ENCODE measurements at places on chromosomes 7 and 10.

- no peak for DNase-seq
Measured at GRCh38 chr10:18563003-18563726, 88.2 kb downstream of the NSUN6 start.

GRCh38 chr7:119578116-119578515, 694.9 kb upstream of the KCND2 start:
- no peak for DNase-seq

GRCh38 chr10:76868098-76868977, 769.3 kb downstream of the KCNMA1 start:
- no peak for DNase-seq

DNA sequence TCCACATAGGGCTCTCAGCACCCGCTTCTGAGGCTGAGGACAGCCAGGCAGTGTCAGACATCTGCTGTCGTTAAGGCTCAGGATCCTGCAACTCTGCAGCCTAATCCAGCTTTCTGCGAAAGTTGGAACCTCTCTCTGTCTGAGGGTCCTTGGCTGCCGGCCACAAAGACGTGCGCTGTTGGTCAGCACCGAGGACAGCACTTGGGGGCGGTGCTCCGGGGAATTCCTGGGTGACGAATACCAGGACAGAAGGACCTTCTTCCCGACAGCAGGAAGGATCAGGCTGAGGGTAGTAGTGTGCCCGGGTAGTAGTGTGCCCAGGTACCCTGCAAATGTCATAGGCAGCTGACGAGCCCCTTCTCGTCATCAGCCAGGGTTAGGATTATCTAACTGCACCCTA, 16.0 kb upstream of the RASGEF1A start:
- no peak for DNase-seq

DNA sequence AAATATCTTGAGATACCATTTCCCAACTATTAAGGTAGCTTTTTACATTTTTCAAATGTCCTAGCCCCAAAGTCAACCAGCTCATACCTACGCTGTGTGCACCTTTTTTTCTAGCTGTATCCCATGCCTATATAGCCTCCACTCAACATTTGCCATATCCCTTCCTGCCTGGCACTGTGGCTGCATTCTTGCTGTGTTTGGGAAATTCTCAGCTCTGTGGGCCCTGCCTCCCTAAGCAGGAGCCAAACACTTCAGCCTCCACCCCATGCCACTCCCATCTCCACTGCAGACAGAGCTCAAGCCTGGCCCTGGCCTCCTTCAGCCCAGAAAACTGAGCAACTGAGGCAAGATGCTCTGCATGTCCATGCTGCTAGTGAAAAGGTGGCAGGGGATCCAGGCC, 141.3 kb downstream of the RAB11FIP2 start:
- no peak for DNase-seq

DNA sequence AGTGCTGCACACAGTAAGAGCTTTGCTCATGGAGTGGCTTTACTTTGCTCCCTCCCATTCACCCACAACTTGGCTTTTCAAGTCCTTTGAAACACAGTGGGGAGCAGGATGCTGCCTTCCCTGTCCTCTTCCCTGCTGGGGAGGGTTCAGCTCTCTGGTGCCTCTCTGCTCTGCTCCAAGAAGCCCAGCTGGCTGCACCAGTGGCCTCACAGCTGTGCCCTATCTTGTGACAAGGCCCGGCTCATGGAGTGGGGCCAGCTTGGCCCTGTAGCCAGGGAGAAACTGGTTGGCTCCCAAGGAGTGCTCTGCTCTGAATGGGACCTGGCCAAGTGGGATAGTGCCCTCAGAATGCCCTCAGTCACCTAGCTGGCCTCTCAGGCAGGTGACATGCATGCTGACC, 212.3 kb upstream of the ZMIZ1 start:
- DNase-seq = no peak

DNA sequence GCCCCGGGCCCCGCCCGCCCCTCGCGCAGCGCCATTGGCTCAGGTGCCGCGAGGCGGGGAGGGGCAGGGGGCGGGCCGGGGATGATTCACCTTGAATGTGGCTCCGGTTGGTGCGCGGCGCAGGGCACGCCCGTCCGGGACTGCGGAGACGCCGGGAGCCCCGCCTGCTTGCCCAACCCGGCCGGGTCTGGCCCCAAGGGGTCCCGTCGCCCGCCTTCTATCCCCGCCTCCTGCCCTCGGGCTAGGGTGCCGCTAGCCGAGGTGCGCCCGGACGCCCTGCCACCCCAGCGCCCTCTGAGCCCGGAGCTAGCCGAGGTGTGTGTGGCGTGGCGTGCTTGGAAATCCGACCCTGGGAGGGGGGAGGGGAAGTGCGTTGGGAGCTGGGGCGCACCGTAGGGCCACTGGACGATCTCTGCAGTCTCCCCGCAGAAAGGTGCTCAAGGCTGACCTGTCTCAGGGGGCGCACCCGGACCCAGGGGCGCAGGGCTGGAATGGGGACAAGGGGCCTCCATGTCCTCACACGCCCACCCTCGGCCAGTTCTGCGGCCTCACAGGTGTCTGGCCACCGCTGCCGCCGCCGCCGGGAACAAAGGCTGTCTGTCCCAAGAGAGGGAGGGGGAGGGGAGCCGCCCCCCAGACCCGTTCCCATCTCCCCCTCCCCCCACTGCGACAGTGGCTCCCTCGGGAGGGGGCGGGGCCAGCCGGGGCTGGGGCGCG, 168.9 kb downstream of the NRF1 start:
- DNase-seq = peak; percentile 51

GRCh38 chr7:115851291-115851690, 179.3 kb downstream of the TFEC start:
- DNase-seq = no peak

DNA sequence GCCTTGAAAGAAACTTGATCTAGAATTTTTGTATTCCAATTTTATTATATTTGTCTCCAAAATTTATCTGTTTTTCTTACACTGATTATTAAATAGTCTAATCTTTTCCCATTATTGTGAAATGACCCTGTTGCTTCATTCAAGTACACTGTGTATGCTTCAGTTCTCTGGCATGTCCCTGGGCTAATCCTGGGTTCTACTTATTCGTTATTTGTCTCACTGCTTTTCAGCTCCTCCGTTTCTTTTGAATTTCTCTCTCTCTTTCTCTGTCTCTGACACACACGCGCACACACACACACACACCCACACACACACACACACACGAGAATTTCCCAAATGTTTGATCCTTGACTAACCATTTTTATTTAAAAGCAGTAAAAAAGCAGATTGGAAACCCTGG, 768.6 kb downstream of the NRG3 start:
- DNase-seq = no peak

- DNase-seq = no peak
Measured at GRCh38 chr7:80883154-80884025, 35.5 kb downstream of the SEMA3C start.

DNA sequence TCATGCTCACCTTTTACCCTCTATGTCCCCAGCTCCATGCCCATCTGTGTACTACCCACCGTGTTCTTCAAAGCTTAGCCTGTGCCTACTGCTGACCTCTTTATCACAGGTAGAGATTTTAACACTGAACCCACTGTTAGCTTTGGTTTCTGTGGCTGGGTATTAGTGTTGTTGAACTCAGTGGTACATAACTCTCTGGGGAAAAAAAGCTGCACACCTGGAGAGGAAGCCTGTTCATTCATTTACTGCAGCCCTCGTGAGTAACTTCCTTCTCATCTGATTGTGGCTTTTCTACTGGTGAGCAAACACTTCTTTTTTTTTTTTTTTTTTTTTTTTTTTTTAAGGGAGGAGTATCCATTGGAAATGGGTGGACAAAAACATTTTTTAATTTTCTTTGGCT, 326.3 kb downstream of the CCSER2 start:
- DNase-seq = no peak

GRCh38 chr10:98265403-98266378, 2.3 kb downstream of the LOXL4 start:
- DNase-seq = no peak

DNA sequence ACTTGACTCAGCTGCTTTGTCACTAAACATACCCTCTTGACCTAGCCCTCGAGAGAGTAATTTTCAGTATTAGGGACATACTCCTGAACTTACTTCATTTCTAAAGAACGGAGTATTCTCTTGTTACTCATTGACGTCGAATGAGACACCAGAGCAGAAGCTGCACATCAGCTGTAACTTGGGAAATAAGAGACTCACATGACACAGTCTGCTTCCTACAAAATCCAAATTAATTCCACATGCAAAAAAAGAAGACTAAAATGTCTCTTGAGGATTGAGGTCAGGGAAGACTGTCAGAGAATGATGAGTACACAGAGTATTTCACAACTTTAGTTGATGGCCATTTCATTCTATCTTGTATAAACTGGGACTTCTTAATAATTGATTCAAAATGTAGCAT, 114.7 kb upstream of the EGFR start:
- DNase-seq = no peak

- no peak for DNase-seq
Measured at GRCh38 chr10:28250782-28251181, 52.1 kb downstream of the MPP7 start.

DNA sequence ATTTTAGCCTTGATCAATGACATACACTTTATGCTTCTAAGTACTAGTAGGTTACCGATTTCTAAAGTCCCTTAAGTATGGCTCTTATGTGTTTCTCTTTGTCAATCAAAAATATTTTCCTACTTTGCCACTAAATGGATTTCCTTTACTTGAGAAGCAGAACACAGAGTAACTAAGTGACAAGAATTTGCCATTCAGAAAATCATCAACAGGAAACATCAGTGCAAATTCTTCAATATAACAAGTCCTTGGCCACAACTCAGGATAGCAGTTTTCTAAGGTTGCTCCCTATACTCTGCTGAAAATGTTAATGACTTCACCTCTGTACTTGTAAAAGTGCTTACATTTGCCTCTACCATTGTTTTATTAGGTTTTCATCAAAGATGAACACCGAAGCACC, 239.6 kb upstream of the SLC26A5 start:
- no peak for DNase-seq

GRCh38 chr10:22647244-22647643, 67.1 kb downstream of the PIP4K2A start:
- no peak for DNase-seq

DNA sequence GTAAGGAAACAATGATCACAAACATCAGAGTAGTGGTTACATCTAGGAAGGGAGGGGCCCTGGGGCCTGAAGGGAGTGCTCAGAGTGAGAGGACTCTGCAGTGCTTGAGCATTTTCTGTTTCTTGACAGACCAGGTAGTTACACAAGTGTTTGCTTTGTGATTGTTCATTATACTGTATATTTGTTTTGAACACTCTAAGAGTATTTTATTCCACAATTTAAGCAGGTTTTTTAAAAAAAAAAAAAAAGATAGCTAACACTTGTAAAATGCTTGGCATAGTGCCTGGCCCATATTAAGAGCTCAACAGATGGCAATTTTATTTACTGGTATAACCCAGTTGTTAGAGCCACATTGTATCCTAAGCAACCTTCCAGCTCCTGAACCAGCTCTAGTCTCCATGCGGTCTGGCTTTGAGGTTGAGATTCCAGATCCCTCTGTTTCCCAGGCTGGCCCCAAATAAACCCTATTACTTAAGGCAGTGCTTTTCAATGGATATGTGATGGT, 20.1 kb upstream of the ATXN7L1 start:
- DNase-seq = no peak

DNA sequence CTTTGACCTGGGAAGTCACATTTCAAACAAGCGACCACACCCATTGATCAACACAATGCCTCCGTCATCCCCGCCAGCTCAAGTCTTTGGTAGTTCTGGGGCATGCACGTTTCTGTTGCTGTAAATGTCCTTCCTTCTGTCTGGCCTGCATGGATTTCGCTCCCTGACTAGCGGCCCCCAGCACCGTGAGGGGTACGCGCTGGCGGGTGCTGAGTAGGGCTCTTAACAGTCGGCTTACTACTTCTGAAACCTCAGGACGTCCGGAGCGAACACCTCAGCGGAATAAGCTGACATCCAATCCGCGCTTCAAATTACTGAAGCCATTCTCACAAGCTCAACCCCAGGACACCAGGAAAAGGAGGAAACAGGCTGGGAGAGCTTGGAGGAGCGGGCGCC, 505 bp downstream of the NUDCD3 start:
- DNase-seq = peak; percentile 27

GRCh38 chr7:127877951-127878350, 153.3 kb downstream of the LRRC4 start:
- DNase-seq = no peak

DNA sequence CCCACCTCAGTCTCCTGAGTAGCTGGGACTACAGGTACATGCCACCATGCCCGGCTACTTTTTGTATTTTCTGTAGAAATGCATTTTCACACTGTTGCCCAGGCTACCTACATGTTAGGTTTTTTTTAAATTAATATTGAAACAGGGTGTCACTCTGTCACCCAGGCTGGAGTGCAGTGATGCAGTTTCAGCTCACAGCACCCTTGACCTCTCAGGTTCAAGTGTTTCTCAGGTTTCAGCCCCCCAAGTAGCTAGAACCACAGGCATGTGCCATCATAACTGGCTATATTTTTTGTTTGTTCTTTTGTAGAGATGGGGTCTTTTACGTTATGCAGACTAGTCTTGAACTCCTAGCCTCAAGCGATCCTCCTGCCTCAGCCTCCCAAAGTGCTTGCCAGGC, 32.4 kb upstream of the ZMIZ2 start:
- DNase-seq = no peak

DNA sequence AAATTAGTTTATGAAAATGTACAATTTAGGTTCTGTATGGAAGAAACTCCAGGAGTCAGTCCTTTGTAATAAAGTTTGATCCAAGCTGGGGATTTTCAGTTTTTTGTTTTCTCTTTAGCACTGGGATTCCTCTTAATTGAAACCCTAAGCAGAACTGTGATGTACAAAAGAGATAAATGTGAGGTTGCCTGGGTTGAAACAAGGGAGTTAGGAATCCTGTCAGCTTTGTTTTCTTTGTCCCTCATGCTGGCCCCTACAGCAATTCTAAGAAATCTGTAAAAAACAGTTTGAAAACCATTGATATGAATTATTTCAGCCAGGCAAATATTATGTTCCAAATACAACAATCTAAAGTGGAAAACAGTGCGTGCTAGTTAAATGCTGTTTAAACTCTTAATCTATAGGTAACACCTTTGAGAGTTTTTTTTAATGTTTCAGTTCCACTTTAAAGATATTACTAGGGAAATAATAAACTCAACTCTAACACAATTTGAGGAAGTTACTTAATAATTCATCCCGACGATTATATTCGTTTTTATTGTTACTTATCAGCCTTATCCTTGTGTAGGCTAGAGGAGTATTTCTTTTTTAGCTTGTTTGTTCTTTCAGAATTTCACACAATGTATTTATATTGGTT, 65.3 kb downstream of the SGCE start:
- no peak for DNase-seq

- DNase-seq = no peak
Measured at GRCh38 chr7:106938803-106939202, 73.7 kb downstream of the PIK3CG start.

GRCh38 chr7:29424984-29425309, 138.7 kb upstream of the PRR15 start:
- no peak for DNase-seq
